ENCODE measurements at places on chromosomes 5 and 9. TPM values are rescaled to one million over a fixed set of nuclear protein-coding genes. Genes with fewer than 3 reads are reported as not detected.

Gene CNTFR
- polyA plus RNA-seq = 64.4 TPM

Gene UNC5A
- polyA plus RNA-seq = not detected

Gene MED10
- polyA plus RNA-seq = 80.5 TPM

DNA sequence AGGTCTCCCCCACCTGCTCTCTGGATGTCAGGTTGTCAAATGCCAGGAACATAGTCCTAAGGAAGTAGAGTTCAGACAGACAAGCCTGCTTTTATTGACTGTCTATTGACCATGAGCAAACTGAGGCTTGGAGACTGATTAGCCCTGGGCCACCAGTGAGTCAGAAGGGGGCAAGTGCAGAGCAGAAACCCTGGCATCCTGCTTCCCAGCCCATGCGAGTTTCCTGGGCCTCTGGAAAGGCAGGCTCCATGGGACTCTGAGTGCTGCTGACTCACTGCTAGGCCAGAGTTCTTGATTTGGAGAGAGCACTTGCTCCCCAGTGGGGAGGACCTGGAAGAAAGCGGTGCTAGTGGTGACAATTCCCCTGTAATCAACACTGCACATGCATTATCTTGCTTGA, 2.8 kb upstream of the HBEGF start:
- DNase-seq = no peak

GRCh38 chr5:103923616-103924168, 361.1 kb upstream of the NUDT12 start:
- no peak for DNase-seq

DNA sequence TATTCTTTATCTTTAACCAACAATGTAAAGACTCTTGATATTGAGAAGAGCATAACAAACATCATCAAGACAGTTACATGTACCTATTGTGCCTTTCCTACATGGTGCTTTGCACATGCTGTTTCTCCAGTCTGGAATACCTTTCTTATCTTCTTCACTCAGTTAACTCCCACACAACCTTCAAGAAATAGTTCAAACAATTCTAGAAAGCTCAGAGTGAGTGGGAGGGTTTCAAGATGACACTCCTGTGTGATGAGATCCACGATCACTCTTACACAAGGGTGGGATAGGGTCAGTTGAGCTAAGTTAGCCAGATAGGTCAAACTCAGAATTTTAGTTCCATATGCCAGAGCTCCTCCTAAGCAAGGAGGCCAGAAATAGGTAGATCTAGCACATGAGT, 915.5 kb downstream of the NR2F1-AS1 start:
- DNase-seq = no peak
